AML-193 (cell line): ENCODE measurements at places on chromosomes 11 and 22.

DNA sequence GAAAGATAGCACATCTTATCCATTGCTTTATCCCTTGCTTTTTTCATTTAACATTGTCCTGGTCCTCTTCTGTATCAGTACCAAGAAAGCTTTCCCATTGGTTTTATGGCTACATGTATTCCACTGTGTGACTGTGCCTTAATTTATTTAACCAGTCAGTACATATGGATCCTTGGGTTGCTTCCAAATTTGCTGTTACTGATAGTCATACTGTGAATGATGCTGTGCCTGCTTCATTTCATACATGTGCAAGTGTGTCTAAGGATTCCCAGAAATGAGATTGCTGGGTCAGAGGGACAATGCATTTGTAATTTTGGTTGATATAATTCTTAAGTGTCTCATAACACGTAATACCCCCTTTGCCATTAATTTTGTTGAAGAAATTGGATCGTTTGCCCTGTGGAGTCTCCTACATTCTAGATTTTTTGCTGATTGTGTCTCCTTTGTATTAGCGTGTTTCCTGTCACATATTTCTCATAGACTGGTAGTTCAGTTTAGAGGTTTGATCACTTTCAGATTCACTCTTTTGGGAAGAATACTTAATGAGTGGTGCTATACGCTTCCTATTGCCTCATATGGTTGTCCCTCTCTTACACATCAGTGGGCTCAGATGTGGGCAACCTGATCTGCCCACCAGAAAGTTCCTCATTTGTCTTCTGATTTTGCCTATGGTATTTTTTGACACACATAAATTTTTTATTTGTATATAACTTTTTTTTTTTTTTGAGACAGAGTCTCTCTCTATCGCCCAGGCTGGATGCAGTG, 35.3 kb downstream of the MYBPC3 start:
- no peak for DNase-seq

DNA sequence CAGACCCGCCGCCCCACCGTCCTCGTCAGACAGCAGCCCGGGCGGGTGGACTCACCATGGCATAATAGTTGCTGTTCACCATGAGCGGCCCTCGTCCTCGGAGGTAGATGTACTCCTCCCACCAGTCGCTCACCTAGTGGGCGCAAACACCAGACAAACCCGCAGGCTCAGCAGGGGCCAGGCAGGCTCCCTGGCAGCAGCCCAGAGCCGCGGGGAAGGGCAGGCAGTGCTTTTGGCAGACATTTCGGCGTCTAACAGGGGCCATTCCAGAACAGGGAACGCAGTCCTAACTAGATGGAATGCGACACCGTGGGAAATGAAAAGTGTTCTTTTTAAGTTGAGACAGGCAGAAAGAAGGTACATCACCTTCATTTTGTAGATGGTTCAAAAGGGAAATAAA, 44.9 kb downstream of the CPT1A start:
- no peak for DNase-seq

DNA sequence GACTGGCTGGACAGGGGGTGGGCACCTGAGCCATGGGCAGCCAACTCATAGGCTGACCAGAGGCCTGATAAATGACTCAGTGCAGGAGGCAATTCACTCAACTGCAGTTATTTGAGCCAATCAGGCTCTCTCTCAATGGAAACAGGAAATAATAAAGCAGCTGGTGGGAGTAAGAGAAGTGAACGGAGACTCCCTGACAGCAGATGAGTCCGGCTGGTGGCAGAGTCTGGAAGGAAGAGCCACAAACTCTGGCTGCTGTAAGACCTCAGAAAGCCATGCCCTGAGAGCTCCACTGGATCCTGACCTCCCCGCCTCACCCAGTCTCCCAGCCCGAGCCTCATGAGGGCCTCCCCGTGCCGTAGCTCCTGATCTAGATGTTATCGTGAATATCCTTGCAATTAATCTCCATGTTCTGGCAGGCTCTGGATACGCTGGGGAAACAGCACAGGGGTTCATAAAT, 69.8 kb downstream of the TRIM29 start:
- no peak for DNase-seq

DNA sequence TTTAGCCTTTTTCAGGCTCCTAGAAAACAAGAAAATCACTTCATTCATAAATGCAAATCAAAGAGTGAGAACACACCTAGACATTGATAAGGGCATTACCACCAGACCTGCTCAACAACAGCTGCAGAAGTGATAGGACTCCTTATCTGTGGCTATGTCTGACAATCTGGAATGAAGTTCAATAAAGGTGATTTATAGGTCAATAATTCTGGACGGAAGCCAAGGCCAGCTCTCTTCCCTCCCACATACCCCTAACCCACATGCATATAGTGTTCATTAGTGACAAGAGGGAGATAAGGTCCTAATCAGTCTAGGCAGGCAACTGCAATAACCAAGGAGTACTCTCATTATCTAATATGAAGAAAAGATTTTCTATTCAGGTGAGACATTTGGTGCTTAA, 111.3 kb downstream of the ETS1 start:
- no peak for DNase-seq

DNA sequence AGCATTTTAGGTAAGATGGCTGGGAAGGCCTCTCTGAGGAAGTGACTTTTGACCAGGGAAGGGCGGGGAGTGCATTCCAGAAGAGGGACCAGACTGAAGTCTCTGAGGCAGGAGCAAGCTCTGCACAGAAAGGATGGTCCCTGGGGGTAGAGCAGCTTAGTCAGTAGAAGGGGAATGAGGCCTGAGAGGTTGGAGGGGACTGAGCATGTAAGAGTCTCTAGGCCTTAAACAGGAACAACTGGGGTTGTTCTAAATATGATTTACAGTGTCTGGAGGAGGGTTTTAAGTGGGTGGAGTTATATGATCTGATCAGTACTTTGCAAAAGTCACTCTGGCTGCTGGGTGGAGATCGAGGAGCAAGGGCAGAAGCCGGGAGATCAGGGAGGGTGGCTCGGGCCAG, 31.7 kb upstream of the TEF start:
- no peak for DNase-seq

DNA sequence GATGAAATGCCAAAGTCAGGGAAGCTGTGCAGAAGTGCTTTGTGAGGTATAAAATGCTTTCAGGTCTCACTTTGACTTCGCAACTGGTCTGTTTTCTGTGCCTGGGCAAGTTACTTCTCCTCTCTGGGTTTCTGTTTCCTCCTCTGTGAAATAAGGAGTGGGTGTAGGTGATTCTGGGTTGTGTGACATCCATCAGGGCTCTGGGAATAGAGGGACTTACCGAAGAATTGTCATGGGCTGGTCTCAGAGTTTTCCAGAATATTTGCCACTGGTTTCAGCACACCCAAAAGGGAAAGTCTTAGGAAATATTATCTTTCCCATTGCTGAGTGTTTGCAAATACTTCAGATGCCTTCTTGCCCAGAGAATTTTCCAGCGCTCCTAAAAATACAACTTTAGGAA, 118.4 kb downstream of the KIAA1671 start:
- DNase-seq = no peak
